ENCODE measurements at places on chromosomes 2 and 18.

DNA sequence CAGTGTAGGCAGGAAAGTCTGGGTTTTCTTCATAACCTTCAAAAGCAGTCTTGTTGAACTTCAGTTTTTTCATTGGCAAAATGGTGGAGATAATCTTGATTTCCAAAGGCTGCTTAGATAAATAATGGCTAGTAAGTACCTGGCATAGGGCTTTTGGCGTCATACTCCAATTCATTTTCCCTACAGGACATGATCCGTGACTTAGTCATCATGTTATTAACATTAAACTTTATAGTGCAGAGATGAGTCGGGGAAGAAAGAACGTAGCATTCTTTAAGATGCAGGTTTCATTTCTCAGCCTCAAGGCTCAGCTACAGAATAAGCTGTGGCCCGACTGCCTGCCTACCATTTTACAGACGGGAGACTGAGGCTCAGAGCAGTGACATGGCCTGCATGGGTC is 64.0 kb downstream of the RALBP1 start:
- DNase-seq: no peak

DNA sequence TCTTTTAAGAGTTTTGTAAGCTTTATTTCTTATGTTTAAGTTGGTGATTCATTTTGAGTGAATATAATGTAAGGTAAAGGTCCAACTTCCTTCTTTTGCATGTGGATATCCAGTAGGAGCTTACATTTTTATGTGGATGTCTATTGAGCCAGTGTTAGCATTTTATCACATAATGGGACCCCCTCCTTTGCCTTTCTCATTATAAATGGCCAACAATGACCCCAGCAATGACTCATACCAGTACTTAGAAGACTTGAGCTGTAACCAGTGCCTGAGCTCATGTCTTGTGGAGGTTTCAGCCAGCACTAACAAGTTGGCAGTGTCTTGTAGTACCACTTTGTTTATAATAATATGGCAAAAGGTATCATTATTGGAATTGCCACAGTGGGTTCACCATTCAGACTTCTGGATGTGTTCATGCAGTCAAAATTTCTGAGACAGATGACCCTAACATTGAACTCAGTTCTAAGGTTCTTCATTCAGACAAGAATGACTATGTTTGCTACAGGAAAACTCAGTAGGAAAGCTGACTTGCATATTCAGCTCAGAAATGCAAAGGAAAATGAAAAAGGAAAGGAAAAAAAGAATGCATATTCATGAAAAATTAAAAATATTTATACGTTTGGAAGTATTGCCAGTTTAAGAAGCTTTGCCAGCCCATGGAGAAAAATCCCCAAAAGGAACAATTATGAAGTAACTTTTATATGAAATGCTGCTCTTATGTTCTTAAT is 41.0 kb downstream of the CDKL4 start:
- no peak for DNase-seq

GRCh38 chr2:31004257-31004656 is 134.0 kb downstream of the GALNT14 start:
- DNase-seq: no peak

DNA sequence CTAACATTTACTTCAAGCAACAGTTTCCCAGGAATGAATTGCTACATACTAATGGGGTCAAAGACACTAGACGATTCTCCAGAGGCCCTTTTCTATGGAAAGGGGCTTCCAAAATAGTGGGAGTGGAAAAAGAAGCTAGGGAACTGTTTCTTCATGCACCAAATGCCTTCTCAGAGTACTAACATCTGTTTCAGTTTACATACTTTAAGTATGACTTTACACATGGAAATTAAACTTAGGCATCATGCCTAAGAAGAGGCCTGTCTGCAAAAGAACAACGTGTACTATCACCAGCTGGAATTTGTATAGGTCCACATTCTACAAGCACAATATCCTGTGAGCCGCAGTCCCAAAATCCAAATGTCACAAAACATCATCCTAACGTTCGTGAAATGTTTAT is 29.4 kb upstream of the WDR75 start:
- DNase-seq: no peak

- DNase-seq: no peak
Measured at GRCh38 chr2:236340251-236340650, 76.0 kb upstream of the ASB18 start.

- DNase-seq: no peak
Measured at GRCh38 chr18:79480171-79481045, 84.7 kb downstream of the NFATC1 start.

GRCh38 chr2:231708773-231709635 is 679 bp downstream of the PTMA start:
- DNase-seq: no peak

GRCh38 chr2:9949992-9950520 is 1.4 kb upstream of the GRHL1 start:
- no peak for DNase-seq

DNA sequence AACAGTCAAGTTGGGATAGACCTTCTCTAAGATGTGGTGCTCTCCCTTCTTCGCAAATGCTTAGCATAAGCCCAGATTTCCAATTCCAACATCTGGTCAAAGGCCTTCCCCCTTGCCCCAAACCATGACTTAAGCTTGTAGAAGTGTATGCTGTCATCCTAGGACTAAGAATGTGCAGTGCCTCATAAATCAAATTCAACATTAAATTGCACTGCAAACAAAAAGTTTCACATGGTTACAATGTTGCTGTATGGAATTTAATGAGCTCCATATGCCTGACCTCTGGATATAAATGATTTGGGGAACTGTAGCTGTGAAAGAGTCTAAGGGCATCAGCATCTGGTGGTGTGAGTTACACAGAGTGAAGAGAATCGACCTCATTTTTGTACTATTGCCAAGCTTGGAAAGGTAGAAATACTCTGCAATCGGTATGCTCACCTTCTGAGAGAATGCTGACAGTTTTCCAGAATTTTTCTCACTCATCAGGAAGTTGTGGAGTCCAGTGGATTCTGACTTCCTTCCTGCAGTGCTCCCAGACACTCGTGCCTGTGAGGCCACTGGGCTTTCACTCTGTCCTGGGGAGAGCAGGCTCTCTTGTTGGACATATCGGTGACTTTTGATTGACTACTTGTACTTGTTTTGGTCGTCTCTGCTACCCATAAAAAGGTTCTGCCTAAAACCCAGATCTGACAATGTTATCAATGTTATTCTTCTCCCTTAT is 40.6 kb downstream of the FASTKD2 start:
- DNase-seq: no peak

DNA sequence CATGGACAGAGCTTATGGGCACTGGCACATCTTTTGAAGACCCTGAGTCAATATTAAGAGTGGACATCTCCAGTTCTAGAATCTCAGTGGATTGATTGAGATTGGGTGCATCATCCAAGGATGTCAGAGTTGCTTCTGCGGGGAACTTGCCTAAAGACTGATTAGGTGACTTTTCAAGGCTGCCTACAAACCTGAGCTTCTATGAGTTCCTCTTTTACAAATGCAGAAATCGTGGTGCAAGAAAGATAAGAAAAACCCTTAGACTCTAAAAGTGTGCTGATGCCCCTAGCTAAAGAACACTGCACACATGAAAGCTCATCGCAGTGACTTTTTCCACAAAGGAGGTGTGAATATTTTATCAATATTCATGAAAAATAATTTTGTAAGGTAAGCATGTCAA is 86.8 kb upstream of the NEDD4L start:
- DNase-seq: no peak

- no peak for DNase-seq
Measured at GRCh38 chr2:120398996-120399888, 53.3 kb downstream of the INHBB start.

- DNase-seq: no peak
Measured at GRCh38 chr2:115183144-115183543, 740.7 kb downstream of the DPP10 start.
